ENCODE measurements at places on chromosomes 11 and 22.

DNA sequence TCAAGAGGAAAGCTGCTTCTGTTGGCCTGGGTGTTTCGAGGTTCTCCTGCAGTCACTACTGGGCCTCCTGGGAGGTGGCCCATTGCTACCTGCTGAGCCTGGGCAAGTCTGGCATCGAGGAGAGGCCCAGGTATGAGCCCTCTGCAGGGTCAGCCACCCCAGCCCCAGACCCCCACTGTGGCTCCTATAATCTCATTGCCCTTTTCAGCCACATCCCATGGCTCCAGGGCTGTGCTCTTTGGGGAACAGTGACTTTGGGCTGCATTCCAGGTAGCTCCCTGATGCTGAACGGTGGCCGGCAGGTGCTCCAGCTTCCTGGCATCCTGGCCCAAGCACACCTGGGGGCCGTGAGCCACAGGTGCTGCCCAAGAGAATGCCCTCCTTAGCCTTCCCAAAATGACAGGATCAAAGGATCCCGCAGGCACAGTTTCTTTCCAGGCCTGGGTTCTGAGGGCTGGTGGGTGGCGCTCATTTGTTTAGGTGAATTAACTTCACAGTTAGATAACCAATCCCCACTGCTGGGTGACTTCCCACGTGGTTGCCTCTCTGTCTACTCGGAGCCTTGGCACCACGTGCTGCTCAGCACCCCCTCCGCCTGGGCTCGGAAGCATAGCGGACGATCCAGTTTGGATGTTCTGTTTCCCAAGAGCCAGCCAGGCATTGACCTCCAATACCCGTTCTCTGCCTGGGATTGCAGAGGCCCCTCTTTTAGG is 97.4 kb downstream of the BCR start:
- no peak for DNase-seq

DNA sequence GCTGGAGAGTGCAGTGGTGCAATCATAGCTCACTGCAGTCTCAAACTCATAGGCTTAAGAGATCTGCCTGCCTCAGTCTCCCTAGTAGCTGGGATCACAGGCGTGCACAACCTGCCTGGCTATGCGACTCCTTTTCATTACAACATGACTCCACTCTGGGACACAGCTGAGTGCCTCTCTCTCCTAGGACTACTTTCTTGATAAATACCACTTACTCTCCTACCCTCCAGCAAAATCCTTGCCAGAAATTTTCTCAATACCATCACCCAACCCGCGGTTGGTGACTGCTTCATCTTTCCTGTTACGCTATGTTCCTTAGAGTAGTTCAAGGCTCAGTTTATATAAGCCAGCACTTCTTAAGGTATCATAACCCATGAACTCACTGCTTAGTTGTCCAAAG is 26.9 kb downstream of the ARFGAP3 start:
- no peak for DNase-seq

DNA sequence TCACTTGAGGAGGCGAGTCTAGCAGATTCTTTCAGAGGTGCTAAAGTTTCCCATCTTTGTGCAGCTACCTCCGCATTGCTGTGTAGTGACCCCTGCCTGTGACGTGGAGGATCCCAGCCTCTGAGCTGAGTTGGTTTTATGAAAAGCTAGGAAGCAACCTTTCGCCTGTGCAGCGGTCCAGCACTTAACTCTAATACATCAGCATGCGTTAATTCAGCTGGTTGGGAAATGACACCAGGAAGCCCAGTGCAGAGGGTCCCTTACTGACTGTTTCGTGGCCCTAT is 8.9 kb upstream of the SAMM50 start:
- DNase-seq = no peak

- DNase-seq = no peak
Measured at GRCh38 chr11:44954051-44954906, 3.6 kb upstream of the TP53I11 start.

- DNase-seq = no peak
Measured at GRCh38 chr11:75347781-75348566, 3.5 kb downstream of the ARRB1 start.

DNA sequence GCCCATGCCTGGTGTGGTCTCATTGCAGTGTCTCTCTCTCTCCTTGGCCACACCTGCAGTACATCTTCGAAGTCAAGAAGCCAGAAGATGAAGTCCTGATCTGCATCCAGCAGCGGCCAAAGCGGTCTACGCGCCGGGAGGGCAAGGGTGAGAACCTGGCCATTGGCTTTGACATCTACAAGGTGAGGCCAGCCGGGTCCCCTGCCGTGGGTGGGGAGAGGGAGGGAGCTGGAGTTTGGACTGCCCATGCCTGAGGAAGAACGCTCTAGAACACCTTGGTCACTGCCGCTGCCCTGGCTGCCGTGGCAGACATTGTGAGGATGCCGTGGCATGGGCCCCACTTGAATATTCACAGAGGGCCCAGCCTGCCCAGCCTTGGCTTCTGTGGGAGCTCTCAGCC is 9.1 kb upstream of the MYO7A start:
- DNase-seq = no peak

DNA sequence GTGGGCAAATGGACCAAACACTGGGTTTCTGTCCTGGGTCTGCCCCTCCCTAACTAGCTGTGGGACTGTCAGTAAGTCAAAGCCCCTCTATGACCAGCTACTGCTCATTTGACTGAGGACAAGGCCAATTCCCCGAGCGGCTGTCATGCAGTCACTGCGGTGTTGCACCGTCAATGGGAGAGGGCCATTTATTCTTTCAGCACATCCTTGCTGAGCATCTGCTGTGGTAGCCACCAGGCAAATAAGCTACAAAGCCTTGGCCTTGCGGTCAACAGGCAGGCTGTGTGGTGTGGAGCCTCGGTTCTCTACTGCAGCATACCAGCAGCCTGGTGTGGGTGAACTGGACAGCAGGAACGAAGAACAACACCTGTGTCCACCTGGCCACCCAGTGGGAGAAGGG is 25.8 kb upstream of the SERPIND1 start:
- no peak for DNase-seq

DNA sequence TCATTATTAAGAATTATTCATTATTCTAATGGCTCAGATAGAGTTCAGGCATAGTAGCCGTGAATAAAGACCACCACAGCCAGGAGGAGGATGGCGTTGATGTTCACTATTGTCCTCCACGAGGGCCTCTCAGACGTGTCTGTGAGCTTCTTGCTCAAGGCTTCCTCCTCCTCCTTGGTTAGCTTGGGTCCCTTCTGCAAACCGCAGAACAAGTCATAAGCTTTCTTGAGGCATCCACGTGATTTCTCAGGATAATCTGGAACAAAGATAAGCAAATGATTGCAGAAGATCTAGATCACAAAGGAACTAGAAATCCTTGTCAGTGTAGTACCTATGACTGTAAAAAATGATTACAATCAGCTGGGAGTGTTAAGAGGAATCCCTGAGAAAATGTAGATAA is 13.6 kb upstream of the RFPL2 start:
- DNase-seq = no peak

DNA sequence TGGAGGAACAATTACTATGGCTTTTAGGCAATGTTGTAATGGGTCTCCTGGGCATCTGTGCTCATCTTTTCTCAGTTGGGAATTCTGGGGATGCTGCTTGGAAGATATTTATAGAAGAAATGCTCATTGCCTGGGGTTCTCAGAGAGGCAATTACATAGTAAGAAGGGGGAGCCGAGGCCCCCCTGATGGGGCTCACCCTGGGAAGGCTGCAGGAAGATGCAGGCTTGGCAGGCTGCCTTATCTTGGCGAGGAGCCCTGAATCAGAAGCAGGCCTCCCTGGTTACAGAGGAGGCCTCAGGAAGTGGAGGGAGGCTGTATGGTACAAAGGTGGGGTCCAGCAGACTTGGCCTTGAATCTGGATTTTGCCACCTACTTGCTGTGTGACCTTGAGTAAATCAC is 60.6 kb upstream of the CRYBB3 start:
- DNase-seq = no peak

DNA sequence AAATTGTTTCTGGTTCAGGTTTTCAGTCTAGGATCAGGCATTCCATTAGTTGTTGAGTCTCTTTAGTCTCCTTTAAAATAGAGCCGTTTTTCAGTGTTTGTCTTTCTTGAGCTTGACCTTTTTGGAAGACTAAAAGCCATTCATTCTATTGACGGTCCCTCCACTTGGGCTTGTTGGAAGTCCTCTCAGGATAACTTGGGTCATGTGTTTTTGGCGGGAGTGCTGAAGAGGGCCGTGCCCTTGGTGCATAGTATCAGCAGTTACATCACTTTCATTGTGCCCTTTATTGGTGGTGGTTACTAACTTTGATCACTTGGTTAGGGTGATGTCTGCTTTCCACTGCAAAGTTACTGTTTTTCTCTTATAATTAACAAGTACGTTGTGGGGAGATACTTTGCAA is 20.8 kb downstream of the CECR2 start:
- no peak for DNase-seq

- no peak for DNase-seq
Measured at GRCh38 chr11:12543596-12544415, 130.4 kb upstream of the TEAD1 start.

- no peak for DNase-seq
Measured at GRCh38 chr22:29799217-29799680, 32.1 kb downstream of the UQCR10 start.

GRCh38 chr22:50470491-50470890 is 4.3 kb downstream of the SBF1 start:
- no peak for DNase-seq

- no peak for DNase-seq
Measured at GRCh38 chr11:100080821-100081220, 606.3 kb upstream of the ARHGAP42 start.

DNA sequence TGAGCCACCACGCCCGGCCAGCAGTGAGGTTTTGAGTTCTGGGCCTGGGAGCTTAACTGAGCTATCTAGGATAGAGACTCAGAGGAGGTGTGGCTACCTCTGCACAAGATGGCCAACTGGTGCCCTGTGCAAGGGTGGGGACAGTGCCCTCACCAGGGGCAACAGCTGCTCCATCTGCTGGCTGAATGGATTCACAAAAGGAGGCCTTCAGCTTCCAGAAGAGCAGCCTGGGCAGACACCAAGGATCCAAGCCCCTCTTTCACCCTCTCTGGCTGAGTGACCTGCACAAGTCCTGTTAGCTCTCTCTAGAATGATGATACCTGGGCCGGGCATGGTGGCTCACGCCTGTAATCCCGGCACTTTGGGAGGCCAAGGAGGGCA is 33.5 kb upstream of the BAIAP2L2 start:
- DNase-seq = no peak

DNA sequence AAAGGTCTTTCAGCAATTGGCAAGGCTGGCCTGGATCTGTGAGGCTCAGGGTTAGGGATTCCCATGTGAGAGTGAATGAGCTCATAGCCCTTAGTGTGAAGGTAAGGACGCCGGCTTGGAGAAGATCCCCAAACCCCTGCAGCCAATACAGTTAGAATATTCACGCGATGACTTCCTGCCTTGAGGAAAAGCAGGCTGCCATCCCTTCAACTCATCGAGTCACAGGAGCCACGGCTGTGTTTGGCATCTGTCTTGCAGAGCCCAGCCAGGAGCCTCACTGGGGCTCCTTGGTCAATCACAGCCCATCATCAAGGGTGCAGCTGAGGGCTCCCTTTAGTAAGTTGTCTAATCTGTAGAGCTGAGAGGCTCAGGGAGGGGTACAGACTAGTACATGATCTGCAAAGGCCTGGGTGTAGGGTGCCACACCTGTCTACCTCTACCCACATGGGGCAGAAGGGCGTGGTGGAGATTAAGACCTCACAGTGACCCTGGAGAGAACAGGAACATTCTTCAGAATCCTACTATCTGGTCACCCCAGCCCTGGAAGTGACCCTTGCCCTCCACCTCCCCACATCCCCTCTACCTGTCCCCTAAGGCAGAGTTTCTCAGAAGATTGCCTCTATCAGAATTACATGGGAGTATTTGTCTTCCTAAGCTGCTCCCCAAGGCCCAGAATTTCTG is 18.5 kb downstream of the IL10RA start:
- no peak for DNase-seq

- no peak for DNase-seq
Measured at GRCh38 chr11:85896876-85897275, 41.7 kb downstream of the CCDC83 start.

DNA sequence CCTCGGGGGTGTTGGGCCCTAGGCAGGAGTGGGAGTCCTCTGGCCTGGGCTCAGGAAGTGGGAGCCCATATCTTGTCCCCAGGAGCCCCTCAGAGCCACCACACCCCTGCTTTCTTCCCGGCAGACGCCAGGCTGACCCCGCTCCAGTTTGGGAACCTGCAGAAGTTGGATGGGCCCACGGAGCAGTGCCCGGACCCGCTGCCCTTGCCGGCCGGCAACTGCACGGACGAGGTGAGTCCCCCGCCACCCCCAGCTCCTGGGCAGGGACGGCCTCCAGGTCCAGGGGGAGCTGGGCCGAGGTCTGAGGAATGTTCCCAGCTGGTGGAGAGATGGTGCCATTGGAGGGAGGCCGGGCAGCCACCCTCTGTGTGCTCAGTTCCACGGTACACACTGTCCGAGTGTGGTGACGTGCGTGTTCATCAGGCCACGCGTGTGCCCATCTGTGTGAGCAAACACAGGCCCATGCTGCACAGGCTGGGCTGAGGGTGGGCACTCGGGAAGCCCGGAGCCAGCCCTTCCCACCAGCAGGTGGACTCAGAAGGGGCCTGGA is 4.8 kb downstream of the MUC5B start:
- no peak for DNase-seq

DNA sequence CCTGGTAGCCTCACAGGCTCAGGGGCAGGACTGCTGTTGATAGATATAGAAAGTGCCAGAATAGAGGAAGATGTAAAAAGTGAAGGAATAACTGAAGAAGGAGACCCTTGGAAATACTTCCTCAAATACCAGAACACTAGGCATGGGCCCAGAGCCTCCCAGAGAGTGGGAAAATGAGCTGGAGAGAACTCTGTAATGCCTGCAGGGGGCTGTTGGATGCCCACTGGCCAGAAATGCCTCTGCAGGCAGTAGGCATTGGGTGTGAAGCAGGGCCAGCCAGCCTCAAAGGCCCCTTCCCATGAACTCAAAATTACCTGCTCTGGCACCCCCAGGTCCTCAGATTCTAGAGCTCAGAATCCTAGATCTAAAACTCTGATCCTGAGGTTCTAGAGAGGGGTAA is 15.1 kb downstream of the P2RY2 start:
- DNase-seq = no peak

DNA sequence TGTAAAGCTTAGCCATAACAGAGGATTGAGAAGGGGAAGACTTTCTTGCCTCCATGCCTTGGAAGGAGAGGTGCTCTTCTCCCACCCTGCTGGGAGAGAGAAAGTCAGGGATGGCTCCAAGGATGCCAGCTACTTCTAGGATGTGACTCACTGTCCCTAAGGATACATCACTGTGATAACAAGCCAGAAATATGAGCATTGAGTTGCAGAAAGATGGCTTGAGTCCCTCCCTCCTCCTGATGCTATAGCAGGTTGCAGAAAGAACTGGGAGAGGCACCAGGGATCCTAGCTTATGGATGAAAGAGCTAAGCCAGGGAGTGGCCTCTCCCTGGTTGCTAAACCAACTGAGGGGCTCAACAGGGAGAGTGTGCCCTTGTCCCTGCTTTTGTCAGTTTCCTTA is 27.8 kb upstream of the FJX1 start:
- DNase-seq = no peak

Measured in activated T-cell treated with anti-CD3 and anti-CD28 coated beads, Interleukin-2, amount 50 U/mL, for 72 hours (primary cell).